ENCODE measurements at places on chromosomes 7 and 10. TPM values are rescaled to one million over a fixed set of nuclear protein-coding genes. Genes with fewer than 3 reads are reported as not detected.

GRCh38 chr10:52774600-52775106 is 2.1 kb upstream of the MBL2 start:
- no peak for DNase-seq
- H3K27ac ChIP-seq, result no peak overlapping the region
- no peak overlapping the region for H3K4me3 ChIP-seq
- H3K27me3 ChIP-seq, result peaks cover 2% of the 10 kb centered on the region
- no peaks in the 10 kb centered on the region for H3K4me1 ChIP-seq

GRCh38 chr7:90879924-90880323 is 283.8 kb downstream of the CDK14 start:
- no peaks in the 10 kb centered on the region for H3K27me3 ChIP-seq
- no peak for DNase-seq
- H3K4me1 ChIP-seq, result no peaks in the 10 kb centered on the region
- H3K36me3 ChIP-seq, result no peaks in the 10 kb centered on the region

- H3K27me3 ChIP-seq, result no peaks in the 10 kb centered on the region
- no peak overlapping the region for H3K4me3 ChIP-seq
- no peaks in the 10 kb centered on the region for H3K36me3 ChIP-seq
Observed at GRCh38 chr7:11810043-11810625, 21.9 kb downstream of the THSD7A start.

- no peaks in the 10 kb centered on the region for H3K27me3 ChIP-seq
- H3K4me3 ChIP-seq, result no peak overlapping the region
- no peak overlapping the region for H3K27ac ChIP-seq
- DNase-seq, result no peak
- no peaks in the 10 kb centered on the region for H3K4me1 ChIP-seq
Observed at GRCh38 chr10:22699976-22700375, 14.4 kb downstream of the PIP4K2A start.

ADO gene
- total RNA-seq, result 20.6 TPM

DNA sequence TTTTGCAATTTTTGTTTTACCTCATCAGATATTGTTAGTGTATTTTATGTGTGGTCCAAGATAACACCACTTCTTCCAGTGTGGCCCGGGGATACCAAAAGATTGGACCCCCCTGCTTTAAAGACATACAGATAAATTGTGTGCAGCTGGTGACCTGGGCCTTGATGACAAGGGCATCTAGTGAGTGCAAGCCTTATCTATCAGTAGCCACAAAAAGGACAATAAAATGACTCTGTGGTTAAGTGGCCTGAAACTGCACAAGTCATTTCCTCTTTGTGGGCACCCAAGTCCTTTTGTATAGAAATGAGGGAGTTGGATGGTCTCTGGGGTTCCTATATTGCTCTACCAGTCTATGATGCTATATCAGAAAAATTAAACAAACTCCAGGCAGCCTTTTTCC is 98.1 kb downstream of the PARD3 start:
- no peak overlapping the region for H3K4me3 ChIP-seq
- peaks cover 3% of the 10 kb centered on the region for H3K4me1 ChIP-seq
- no peak overlapping the region for H3K27ac ChIP-seq
- no peaks in the 10 kb centered on the region for H3K27me3 ChIP-seq

GRCh38 chr7:122316467-122317388 is 12.2 kb upstream of the FEZF1 start:
- H3K4me1 ChIP-seq, result no peaks in the 10 kb centered on the region
- peaks cover 42% of the 10 kb centered on the region for H3K27me3 ChIP-seq
- no peak for DNase-seq
- no peak overlapping the region for H3K27ac ChIP-seq
- H3K36me3 ChIP-seq, result no peaks in the 10 kb centered on the region

GRCh38 chr7:52271703-52272102 is 763.7 kb upstream of the POM121L12 start:
- no peak for DNase-seq
- no peak overlapping the region for H3K4me3 ChIP-seq
- H3K27me3 ChIP-seq, result no peaks in the 10 kb centered on the region
- H3K27ac ChIP-seq, result no peak overlapping the region

DNA sequence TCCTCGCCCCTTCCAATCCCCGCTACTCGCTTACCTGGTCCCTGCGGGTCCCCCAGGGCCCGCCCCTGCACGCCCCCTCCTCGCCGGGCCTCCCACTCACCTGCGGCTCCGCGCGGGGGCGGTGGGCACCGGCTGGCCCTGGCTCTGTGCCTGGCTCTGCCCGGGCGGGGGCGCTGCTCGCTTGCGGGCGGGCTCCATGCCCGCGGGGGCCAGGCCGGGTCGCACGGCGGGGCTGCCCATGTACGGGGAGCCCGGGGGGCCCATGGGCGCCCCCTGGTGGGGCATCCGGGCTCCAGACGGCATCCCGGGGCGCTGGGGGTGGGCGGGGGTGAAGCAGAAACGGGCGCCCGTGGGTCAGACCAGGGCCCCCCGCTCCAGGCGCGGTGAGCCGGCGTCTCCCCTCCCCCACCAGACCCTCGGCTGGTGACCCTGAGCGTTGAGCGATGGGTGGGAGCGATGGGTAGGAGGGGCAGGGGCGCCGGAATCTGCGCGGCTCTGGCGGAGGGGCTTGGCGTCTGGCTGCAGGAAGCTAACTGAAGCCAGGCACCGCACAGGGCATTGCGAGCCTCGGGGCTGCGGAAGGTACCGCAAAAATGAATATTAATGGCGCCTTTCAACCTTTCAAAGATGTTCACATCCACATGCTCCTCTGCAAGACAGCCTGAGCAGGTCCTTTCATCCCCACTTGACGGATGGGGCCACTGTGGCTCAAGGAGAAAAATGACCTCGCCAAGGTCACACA is 3.0 kb downstream of the SMARCD3 start:
- H3K36me3 ChIP-seq, result peaks cover 9% of the 10 kb centered on the region
- no peaks in the 10 kb centered on the region for H3K27me3 ChIP-seq

DNA sequence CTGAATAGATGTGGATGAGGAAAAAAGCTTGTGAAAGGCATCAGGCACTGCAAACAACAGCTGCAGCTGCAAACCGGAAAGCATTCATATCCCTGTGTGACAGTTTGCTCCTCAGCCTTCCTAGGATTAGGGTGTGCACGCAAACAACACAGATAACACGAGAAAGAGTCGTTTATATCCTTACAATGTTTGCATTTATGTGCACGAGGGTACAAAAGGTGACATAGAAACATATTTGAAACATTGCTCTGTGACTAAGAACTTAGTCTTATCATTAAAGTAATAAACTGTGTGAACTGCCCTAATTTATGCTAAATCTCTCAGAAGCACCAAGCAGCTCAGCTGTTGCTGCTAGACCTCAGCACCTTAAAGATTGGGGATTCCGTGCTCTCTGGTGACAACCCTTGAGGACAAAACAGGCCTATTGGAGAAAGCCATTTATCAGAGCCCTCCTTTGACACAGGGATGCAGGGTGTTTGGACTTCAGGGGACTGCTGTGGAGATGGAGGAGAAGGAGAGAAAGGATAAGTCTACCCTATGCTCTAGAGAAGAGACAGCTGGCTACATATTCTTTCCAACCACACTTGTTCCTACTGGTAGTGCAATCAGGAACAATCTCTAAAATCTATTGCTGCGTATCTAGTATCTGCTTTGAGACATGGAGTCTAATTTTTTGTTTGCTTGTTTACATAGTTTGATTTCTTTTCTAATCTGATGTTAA is 176.2 kb downstream of the GNAT3 start:
- no peaks in the 10 kb centered on the region for H3K27me3 ChIP-seq
- H3K4me1 ChIP-seq, result peaks cover 1% of the 10 kb centered on the region
- H3K27ac ChIP-seq, result no peak overlapping the region
- no peak overlapping the region for H3K4me3 ChIP-seq
- H3K36me3 ChIP-seq, result no peaks in the 10 kb centered on the region

GRCh38 chr7:43537765-43538403 is 45.0 kb upstream of the STK17A start:
- no peak overlapping the region for H3K4me3 ChIP-seq
- no peak overlapping the region for H3K27ac ChIP-seq
- H3K27me3 ChIP-seq, result no peaks in the 10 kb centered on the region
- DNase-seq, result peak; percentile 5
- peaks cover 24% of the 10 kb centered on the region for H3K4me1 ChIP-seq

PHKG1 gene
- 1.3 TPM for total RNA-seq

WIPF3 gene
- 0.33 TPM for total RNA-seq

GRCh38 chr7:16062269-16062668 is 359.1 kb downstream of the CRPPA start:
- no peak overlapping the region for H3K4me3 ChIP-seq
- no peaks in the 10 kb centered on the region for H3K36me3 ChIP-seq
- H3K27me3 ChIP-seq, result peaks cover 2% of the 10 kb centered on the region
- peak; percentile 85 for DNase-seq
- no peak overlapping the region for H3K27ac ChIP-seq

DNA sequence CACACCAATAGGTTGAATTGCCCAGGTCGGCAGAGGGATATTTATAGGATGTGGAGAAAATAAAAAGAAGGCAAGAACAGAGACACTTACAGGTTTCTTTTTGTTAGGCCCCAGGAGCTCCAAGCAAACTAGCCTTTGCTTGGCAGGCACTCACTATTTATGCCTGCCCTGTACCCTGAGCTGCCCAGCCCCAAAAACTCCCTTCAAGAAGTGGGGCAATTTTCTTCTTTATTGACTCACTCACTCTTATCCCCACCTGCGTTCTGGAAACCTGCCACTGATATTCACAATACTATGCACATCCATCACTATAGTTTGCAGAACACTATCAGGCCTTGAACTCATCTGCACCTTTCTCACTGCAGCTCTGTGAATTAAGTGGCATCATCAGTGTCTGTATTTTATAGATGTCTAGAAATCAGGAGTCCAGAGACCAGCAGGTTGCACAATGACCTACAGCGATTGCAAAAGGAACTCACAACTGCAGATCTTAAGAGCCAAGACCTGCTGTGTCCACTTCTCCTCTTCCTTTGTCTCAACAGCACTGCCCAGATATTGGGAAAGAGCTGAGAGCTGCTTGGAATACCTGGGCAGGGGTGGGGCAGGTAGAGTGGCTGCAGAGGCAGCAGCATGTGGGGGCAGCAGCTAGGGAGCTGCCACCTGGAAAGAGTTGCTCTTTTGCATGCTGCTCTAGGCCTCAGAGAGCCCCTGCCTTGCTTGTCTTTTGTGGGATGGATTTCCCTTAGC is at the start of gene SFTPD:
Gene SFTPD (minus strand): TSS at position 130 of the 747 bp plus-strand sequence. CDS start 2,446 bp downstream, outside the sequence.
- no peaks in the 10 kb centered on the region for H3K4me1 ChIP-seq
- H3K4me3 ChIP-seq, result no peak within 1 kb of the TSS
- no peak within 1 kb of the TSS for H3K27ac ChIP-seq
- DNase-seq, result no peak
- H3K36me3 ChIP-seq, result no peaks in the 10 kb centered on the region

DNA sequence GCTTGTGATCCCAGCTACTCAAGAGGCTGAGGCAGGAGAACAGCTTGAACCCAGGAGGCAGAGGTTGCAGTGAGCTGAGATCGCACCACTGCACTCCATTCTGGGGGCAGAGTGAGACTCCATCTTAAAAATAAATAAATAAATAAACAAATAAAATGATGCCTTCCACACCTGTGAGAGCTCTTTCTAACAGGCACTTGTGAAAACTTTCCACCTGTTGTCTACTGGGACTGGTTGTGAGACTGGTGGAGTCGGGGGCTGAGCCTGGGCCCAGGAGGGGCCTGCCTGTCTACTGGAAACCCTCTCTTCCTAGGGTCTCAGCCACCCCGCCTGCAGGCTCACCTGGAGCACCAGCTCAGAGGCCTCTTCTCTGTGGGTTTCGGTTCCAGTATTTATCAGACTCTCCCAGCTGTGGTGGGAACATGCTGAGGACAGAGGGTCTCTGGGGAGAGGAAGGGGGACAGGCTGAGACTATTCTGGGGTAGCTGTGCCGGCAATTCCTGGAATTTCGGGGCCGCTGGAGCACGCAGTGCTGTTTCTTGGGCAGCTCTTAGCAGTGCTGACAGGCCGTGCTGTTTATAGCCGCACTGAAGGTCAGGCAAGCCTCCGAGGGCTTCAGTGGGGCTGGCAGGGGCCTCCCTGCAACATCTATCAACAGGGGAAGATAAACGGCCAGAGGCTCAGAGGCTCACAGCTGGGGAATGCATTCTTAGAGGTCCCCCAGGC is 3.8 kb downstream of the LDB3 start:
- H3K4me1 ChIP-seq, result no peaks in the 10 kb centered on the region
- H3K36me3 ChIP-seq, result no peaks in the 10 kb centered on the region
- DNase-seq, result no peak
- no peak overlapping the region for H3K4me3 ChIP-seq
- peaks cover 2% of the 10 kb centered on the region for H3K27me3 ChIP-seq

UPK3BL1 gene
- total RNA-seq, result 9.8 TPM

GRCh38 chr10:75401569-75402485 is at the start of gene ZNF503:
TSS of gene ZNF503 (minus strand) at chr10:75401764. CDS start at chr10:75401419, 345 bp downstream.
- H3K27ac ChIP-seq, result peak within 1 kb of the TSS; percentile 95
- H3K36me3 ChIP-seq, result peaks cover 7% of the 10 kb centered on the region
- H3K4me1 ChIP-seq, result peaks cover 2% of the 10 kb centered on the region
- no peaks in the 10 kb centered on the region for H3K27me3 ChIP-seq
- peak; percentile 99 for DNase-seq

DNA sequence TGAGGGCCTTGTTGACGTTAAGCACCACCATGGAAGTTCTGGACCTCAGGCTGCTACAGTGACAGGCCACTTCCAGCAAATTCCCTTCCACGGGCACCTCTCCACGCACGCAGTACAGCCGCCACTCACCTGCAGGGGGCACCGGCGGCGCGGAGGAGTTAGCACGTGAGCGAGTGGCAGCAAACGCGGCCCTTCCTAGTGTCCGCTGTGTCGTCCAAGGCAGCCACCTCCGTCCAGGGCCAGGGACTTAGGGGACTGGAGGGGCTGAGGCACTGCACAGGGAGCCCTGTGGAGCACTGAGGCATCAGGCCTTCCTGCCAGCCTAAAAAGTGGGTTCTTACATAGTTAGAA is 164.4 kb downstream of the SVIL start:
- peaks cover 16% of the 10 kb centered on the region for H3K36me3 ChIP-seq
- peaks cover 9% of the 10 kb centered on the region for H3K4me1 ChIP-seq

NACAD gene
- total RNA-seq, result 1.3 TPM

TUBB8 gene
- total RNA-seq, result not detected

DNA sequence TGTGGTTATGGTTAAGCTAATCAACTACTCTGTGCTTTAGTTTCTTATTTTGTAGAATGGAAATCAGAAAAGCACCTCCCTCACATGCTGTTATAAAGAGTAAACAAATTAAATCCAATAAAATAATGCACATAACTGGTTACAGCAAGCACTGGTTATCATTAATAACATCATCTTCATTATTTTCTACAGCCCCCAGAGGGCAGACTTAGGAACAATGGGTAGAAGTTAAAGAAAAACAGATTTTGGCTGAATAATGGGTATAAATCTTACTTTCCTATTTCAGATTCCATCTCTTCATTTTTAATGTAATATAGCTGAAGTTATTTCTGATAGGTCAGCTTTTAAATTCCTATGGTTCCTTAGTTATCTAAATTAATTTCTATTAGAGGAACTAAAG is 126.5 kb downstream of the DOCK4 start:
- H3K4me3 ChIP-seq, result no peak overlapping the region
- H3K27me3 ChIP-seq, result no peaks in the 10 kb centered on the region
- H3K4me1 ChIP-seq, result peaks cover 4% of the 10 kb centered on the region
- DNase-seq, result peak; percentile 5

Data from fibroblast of lung (primary cell).